Thoracic aorta (tissue), 2 donors: ENCODE measurements at places on chromosomes 11 and 22. TPM values are rescaled to one million over a fixed set of nuclear protein-coding genes. Genes with fewer than 3 reads are reported as not detected.

Gene CREB3L1
- total RNA-seq, result 7.6 TPM

GRCh38 chr11:92180664-92181251, 43.9 kb upstream of the FAT3 start:
- no peaks in the 10 kb centered on the region for H3K36me3 ChIP-seq
- no peaks in the 10 kb centered on the region for H3K27me3 ChIP-seq
- no peak overlapping the region for H3K27ac ChIP-seq
- DNase-seq, result no peak
- H3K4me3 ChIP-seq, result no peak overlapping the region

DNA sequence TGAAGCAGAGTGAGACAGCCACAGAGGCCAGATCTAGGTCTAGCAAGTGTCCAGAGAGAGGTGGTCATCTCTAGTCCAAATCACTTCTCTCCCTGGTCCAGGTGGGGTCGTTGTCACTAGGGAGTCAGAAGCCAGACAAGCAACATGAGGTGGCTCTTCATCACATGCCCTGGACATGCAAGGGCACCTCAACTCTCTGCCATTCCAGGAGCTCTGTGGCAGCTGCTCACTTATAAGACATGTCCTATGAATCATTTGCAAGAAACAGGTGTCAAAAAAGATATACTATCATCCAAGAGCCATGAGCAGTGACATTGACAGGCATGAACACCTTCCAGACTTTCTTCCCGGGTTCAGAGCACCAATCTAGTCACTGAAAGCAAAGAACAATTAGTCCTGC, 130.8 kb downstream of the GALNT18 start:
- DNase-seq, result no peak
- no peaks in the 10 kb centered on the region for H3K36me3 ChIP-seq
- H3K4me1 ChIP-seq, result no peaks in the 10 kb centered on the region

DNA sequence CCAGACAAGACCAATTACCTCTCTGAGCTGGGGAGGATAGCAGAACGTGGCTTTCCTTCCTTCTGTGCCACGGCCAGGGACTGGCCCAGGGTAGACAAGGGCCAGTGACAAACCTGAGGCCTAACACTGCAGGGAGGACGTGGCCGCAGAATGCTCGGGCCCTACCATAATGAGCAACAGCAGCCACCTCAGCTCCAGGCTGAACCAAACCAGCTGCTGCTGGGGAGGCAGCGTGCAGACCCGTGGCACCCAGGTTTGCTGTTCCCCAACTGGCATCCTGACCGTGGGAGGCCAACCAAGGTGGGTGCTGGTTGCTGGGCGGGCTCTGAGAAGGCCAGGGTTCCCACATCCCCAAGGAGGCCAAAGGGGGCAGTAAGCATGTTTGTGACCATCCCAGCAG, 83.0 kb downstream of the MORC2 start:
- no peak for DNase-seq
- no peaks in the 10 kb centered on the region for H3K27me3 ChIP-seq
- no peak overlapping the region for H3K27ac ChIP-seq
- H3K36me3 ChIP-seq, result peaks cover 7% of the 10 kb centered on the region

Gene TRABD
- total RNA-seq, result 31.7 TPM

GRCh38 chr11:86741839-86742805, 58.2 kb upstream of the PRSS23 start:
- no peaks in the 10 kb centered on the region for H3K27me3 ChIP-seq
- peak overlapping the region; percentile 95 for H3K27ac ChIP-seq
- peaks cover 61% of the 10 kb centered on the region for H3K4me1 ChIP-seq
- no peak for DNase-seq

Gene CARD16
- 0.81 TPM for total RNA-seq

Gene KRTAP5-7
- total RNA-seq, result not detected

GRCh38 chr11:17839450-17839849, 104.9 kb downstream of the KCNC1 start:
- no peak for DNase-seq
- no peaks in the 10 kb centered on the region for H3K4me1 ChIP-seq
- H3K4me3 ChIP-seq, result no peak overlapping the region
- no peak overlapping the region for H3K27ac ChIP-seq
- no peaks in the 10 kb centered on the region for H3K36me3 ChIP-seq

- no peaks in the 10 kb centered on the region for H3K27me3 ChIP-seq
- no peaks in the 10 kb centered on the region for H3K4me1 ChIP-seq
- no peak overlapping the region for H3K27ac ChIP-seq
- no peak for DNase-seq
- H3K4me3 ChIP-seq, result peak overlapping the region; percentile 50
- H3K36me3 ChIP-seq, result peaks cover 29% of the 10 kb centered on the region
Observed at GRCh38 chr11:64637334-64638017, 46.5 kb downstream of the SLC22A12 start.
